ENCODE measurements at places on chromosomes 2 and 18. TPM values are rescaled to one million over a fixed set of nuclear protein-coding genes. Genes with fewer than 3 reads are reported as not detected.

Gene GCA
- total RNA-seq, result 6.1 TPM

Gene MC5R
- not detected for total RNA-seq

Gene DUSP19
- 0.57 TPM for total RNA-seq

Gene SLC30A3
- total RNA-seq, result 3.4 TPM

Gene ZRANB3
- 6.0 TPM for total RNA-seq

Gene STARD6
- not detected for total RNA-seq

Gene STEAP3
- 47.6 TPM for total RNA-seq

Gene OTOS
- total RNA-seq, result not detected

Gene MGAT5
- total RNA-seq, result 16.0 TPM

Gene CAB39
- 56.4 TPM for total RNA-seq

Gene SLC19A3
- total RNA-seq, result 3.6 TPM

Gene KCNG3
- total RNA-seq, result 0.90 TPM

Gene ITPRIPL1
- total RNA-seq, result not detected

Gene CHST9
- not detected for total RNA-seq

Gene C2orf80
- total RNA-seq, result not detected
